WTC11 (cell line): ENCODE measurements at places on chromosomes 5 and 9.

DNA sequence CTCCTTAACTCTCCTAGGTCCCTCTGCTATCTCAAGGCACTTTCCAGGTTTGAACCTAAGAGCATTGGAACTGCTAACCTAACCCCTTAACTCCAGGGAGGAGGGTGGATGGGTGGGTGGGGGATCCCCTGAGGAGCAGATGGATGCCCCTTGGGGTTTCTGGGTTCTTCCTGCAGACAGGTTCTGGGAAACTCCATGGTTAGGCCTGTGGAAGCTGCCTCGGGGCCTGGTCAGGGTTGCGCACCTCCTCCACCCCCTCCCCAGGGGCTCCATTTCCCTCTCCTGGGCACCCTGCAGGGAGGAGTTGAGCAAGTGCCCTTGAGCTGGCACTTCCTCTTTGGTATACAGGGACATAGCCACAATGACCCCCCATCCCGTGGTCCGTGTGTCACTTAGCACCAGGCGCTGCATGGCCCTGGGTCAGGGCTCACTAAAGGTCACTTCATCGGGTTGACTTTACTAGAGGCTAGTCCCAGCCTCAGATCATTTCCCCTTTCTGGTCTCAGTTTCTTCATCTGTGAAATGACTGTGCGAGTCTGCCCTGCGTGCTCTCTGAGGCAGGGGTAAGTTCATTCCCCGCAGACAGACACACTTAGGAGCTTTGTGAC, 16.0 kb downstream of the CXXC5 start:
- no peak for DNase-seq

GRCh38 chr5:96318569-96319110, 114.4 kb downstream of the PCSK1 start:
- no peak for DNase-seq

DNA sequence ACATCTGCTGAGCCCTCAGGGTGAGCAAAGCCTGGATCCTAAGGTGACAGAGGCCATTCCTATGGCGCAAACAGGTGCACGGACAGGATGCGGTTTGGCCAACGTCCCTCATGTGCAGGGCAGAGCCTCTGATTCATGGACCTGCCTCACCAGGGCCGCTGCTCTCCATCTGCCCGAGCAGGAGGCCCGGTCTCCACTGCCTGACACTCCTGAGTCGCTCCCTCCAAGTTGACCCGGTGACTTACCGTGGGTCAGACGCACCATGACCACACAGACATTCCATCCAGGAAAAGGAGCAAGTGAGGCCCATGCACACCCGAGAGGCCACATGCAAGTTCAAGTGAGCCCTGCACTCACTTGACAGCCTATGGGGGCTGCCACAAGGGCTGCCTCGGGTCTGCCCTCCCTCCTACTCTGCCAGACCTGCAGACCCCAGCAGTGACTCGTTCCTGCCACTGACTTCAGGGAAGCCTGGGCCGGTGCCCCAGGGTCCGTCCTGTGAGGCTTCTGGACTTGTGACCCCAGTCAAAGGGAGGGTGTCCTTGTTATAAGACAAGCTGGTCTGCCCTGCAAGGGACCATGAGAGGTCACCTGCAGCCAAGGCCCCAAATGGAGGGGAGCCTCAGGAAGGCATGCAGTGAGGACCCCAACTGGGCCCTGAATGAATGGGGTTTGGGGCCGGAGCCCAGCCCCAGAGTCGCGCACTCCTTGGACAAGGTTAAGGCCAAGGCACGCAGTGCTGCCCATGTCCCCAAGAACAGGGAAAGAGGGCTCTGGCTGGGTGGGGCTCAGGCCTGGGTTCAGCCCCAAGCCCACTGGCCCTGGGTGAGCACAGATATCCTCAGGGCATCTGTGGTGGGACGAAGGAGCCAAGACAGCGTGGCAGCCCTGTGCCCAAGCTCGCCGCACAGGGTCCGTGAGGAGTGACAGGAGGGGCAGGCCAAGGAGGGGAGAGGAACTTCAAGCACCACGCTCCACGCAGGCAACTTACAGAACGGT, 10.1 kb downstream of the BRD3OS start:
- no peak for DNase-seq

- no peak for DNase-seq
Observed at GRCh38 chr5:155459889-155460500, 446.4 kb downstream of the KIF4B start.

- peak; percentile 38 for DNase-seq
Observed at GRCh38 chr9:137619240-137620047, 639 bp downstream of the EHMT1 start.

- DNase-seq: no peak
Observed at GRCh38 chr5:125679522-125679921, 743.7 kb upstream of the GRAMD2B start.

- no peak for DNase-seq
Observed at GRCh38 chr5:150142959-150143349, 12.7 kb downstream of the PDGFRB start.
